ENCODE measurements at places on chromosomes 1 and 21. TPM values are rescaled to one million over a fixed set of nuclear protein-coding genes. Genes with fewer than 3 reads are reported as not detected.

Gene CCDC17
- 7.6 TPM for total RNA-seq

Gene RGS16
- 4.6 TPM for total RNA-seq

Gene CD101
- 9.9 TPM for total RNA-seq

Gene CLEC20A
- total RNA-seq = 1.1 TPM

Gene TTC39A
- total RNA-seq = 0.44 TPM
